ENCODE measurements at places on chromosomes 2 and 18. TPM values are rescaled to one million over a fixed set of nuclear protein-coding genes. Genes with fewer than 3 reads are reported as not detected.

DNA sequence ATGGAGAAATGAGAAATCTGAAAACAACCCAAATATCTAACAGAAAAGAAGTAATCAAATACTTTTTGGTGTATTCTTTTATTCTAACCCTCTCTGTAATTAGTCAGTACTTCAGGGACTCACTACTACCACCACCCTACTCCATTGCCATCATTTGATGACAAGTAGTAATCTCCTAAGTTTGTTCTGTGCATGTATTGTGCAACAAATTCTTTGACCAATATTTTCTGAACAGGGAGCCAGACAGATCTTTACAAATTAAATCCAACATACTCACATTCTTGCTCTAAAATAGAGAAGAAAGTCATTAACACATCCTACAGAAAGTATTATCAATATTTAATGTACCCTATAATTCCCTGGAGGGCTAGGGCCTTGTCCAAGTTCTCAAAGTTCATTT, 1416.4 kb downstream of the DSC3 start:
- no peak for DNase-seq

- no peak for DNase-seq
Measured at GRCh38 chr2:24568551-24568950, 77.5 kb downstream of the NCOA1 start.

DNA sequence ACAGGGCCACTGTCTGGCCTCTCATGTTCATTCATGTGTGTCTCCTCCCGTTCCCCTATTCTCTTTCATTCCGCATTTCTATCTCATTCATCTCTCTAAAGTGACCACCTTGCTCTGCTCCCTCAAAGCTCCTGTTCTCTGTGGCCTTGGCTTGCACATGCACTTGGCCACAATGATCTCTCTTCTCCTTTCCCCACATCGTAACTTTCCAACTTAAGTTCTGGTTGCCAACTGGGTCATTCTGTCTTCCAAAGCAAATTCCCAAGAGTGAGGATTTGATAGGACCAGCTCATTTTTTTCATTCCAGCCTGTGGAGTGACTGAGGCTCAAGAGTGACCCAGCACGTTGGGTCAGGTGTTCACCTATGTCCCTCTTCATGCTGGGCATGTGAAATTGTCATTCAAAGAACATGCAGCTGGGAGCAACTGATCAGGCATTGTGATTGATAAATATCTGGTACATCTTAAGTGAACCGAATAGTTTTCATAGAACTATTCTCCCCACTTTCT, 14.3 kb upstream of the ITGA6 start:
- no peak for DNase-seq

DNA sequence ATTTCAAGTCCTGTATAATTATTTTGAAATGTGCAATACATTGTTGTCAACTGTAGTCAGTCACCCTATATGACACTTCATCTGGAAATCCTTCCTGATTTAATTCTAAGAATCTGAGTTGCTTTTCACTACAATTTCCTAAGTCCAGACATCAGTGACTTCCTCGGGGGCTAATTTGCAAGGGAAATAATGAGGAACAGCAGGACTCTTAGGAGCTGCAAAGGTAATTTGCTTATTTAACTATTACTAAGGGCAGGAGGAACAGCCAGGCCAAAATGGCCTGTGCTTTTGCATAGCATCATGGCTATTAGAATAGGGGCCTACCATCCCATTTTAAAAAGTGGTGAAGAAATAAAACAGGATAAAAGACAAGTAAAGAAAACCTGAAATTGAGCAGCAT, 178.8 kb downstream of the MC4R start:
- no peak for DNase-seq

Gene SMAD7
- total RNA-seq: 76.0 TPM

Gene TRIM54
- 1.9 TPM for total RNA-seq
